H4 (cell line): ENCODE measurements at places on chromosomes 6 and 20. TPM values are rescaled to one million over a fixed set of nuclear protein-coding genes. Genes with fewer than 3 reads are reported as not detected.

The CNBD2 gene
- 5.2 TPM in 1 of 2 replicates, not detected in the other for total RNA-seq

The GJA1 gene
- 60.4 and 79.5 TPM in 2 replicates for total RNA-seq

The CALHM6 gene
- 0.91 TPM in 1 of 2 replicates, not detected in the other for total RNA-seq

The HLA-DOB gene
- not detected in 2 replicates for total RNA-seq
